C1 segment of cervical spinal cord (tissue), 14 donors: ENCODE measurements at places on chromosomes 7 and 10.

GRCh38 chr7:1677206-1678080 lies 7.4 kb downstream of the ELFN1 start:
- no peak for DNase-seq

GRCh38 chr7:113120647-113121046 lies 2.3 kb upstream of the SMIM30 start:
- DNase-seq, result no peak

DNA sequence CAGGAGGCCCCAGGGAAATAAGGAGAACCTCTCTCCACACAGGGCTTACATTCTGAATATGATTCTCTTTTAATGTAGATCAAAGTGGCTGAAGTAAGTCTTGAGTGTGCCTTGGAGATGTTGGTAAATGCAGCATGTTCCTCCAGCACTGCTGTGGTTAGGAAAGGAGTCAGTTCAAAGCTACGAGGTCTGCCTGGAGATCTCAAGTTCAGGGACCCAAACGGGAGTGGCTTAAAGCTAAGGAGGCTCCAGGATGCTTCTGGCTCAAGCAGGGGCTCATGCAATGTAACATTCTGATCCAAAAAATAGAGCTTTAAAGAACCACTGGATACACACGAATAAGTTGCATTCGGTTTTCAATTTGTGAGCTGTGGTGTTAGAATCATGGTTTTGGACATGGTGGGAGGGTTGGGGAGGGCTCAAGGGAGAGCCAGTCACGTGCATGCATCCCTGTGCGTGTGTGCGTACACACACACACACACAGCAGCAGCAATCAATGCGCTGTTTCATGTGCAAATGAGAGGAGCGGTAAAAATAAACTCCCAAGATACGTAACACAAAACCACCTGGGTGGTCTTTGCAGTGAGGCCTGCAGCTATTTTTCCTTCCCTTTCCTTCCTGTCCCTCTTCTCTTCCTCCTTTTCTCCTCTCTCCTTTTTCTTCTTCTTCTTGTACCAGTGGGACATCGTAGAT lies 70.5 kb downstream of the AOAH start:
- no peak for DNase-seq

DNA sequence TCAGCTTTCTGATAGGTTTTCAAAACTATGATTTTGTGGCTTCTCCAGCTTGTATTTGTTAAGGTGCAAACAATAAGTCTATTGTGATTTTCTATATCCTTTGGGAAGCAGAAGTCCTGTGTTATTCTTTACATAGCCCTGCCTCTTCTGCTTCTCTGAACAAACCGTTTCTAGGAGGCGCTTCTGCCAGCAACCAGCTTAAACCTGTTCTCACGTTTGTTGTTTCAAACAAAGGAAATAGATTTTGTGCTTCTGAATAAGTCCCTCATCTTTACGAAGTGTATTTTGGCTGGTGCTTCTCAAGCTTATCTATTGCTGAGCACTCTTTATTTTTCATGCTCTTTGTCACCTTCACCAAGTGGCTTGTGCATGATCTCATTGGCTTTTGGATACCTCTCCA lies 61.0 kb downstream of the VTI1A start:
- DNase-seq, result no peak

GRCh38 chr7:107442678-107443077 lies 27.2 kb upstream of the GPR22 start:
- DNase-seq, result no peak

DNA sequence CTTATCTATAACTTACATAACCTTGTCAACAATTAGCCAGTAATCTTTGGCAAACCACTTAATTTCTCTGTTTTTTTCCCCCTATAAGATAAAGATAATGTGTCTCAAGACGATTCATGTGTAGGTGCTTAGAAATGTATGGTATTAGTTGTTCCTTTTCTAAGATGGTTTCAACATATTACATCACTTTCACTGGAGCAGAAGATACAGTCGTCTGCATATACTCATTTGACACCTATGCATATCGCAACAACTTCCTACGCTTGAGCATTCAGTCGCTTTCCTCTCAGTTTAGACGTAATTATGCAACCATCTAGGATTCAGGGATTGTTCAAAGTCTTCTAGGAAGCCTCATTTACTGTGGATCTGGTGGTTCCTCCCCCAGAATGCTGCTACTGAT lies 396.7 kb downstream of the PHTF2 start:
- no peak for DNase-seq

DNA sequence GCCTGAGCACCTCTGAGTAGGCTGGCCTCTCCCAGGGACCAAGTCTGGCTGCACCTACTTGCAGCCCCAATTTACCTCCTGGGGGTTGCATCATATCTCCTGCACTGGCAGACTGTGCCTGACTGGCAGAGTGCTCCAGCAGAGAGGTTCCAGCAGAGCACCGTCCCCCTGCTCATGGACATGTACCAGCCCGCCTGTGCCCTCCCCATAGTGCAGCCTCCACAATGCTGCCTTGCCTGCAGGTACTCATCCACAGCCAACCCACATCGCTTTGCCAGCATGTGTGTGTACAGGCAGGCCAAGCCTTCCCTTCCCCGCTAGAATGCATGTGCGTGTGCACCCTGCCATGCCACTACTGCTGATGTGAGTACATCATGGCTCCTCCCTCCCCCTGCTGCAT lies 105.5 kb upstream of the NPSR1 start:
- DNase-seq, result no peak

DNA sequence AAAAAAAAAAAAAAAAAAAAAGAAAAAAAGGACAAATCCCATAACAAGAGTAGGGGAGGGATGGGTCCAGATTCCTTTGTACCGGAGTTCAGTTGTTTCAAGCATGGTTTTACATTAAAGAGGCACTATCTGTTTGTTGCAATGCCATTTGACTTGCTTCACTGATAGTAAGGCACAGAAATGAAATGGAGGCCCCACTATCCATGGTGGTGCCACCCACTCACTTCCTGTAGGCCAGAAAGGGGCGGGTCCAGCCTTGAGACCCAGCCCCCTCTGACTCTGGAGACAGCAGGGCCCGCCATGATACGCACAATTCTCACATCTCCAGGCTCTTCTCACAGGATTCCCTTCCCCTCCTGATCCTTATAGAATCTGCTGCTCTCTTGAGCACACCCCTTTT lies 100.0 kb downstream of the CLEC2L start:
- DNase-seq, result no peak

DNA sequence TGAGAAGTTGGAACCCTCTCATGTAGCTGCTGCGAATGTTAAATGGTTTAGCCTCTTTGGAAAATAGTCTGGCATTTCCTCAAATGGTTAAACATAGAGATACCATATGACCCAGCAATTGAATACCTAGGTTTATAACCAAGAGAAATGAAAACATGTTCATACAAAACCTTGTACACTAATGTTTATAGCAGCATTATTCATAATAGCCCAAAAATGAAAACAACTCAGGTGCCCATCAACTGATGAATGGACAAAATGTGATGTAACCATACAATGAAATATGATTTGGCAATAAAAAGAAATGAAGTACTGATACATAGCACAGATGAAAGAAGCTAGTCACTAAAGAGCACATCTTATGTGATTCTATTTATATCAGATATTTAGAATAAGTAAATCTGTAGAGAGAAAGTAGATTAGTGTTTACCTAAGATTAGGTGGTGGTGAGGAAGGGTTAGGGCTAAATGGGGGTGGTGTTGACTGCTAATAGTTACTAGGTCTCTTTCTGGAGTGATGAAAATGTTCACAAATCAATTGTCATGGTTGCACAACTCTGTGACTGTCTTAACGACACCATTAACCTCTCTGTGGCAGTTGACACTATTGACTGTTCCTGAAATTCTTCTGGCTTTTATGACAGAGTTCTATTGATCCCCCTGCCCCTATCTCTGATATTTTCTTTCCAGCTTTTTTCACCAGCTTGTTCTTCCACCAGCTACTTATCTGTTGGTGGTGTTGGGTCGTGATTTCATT lies 35.2 kb downstream of the VCL start:
- DNase-seq, result no peak

- no peak for DNase-seq
Observed at GRCh38 chr7:5143935-5144903, 45.8 kb upstream of the WIPI2 start.

DNA sequence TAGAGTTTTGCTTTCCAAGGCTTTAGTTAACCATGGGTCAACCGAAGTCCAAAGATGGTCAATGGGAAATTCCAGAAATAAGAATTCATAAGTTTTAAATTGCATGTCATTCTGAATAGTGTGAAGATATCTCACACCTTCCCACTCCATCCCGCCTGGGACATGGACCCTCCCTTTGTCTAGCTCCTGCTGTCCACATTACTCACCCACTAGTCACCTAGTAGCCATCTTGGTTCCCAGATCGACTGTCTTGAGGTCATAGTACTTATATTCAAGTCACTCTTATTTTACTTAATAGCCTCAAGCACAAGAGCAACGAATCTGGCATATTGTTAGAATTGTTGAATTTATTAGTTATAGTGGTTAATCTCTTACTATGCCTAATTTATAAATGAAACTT lies 366.6 kb downstream of the PRPF18 start:
- DNase-seq, result no peak

DNA sequence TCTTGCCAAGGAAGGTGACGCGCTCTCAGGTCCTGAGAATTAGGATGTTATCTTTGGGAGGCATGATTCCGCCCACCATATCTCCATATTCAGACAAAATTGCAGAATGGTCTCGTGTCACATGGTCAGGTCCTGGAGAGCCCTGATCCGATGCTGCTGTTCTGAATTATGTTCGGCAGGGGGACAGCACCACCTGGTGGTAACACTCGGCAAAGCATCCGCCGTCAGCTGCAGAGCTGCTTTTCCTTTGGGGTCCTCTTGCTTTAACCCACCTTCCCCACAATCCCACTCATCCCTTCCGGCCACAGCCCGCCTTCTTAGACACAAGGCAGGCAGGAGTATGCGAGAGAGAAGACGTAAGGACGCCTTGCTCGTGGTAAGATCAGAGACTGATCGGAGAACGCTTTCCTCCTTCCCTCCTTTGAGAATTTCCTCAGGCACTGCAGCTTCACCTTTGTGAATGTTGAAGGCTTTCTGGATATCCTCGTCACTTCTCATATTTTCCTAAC lies 327.8 kb upstream of the C7orf33 start:
- DNase-seq, result no peak

DNA sequence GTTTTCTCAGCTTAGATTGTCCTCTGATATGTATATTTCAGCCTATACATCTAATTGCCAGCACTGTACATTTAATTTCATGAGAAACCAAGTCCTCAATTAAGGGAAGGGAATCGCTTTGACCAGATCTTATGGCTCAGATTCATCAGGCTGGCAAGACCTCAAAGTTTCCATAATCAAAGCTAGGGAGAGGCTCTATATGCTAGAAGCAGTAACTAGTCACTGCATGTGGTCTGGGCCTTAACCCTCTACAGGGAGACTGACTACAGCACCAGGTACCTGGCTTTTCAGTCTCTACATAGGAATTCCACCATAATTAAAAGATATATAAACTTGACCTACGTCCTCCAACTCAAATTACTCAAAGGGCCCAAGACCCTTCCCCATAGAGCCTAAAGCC lies 97.4 kb upstream of the JAZF1 start:
- DNase-seq, result no peak

DNA sequence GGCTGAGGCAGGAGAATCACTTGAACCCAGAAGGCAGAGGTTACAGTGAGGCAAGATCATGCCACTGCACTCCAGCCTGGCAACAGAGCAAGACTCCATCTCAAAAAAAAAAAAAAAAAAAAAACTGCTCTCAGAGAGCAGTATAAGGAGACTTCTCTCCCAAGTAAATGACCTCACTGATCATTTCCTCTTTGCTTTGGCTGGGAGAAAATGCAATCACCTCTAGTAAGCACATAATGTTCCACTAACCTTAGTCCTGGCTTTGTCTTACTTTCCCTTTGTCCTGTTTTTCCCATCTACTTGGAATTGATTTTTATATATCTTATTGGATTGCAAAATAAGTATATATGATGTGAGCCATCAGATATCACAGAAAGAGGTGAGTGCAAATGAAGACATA lies 2.5 kb downstream of the SLC25A13 start:
- DNase-seq, result no peak

- no peak for DNase-seq
Observed at GRCh38 chr7:45610660-45611299, 36.6 kb downstream of the ADCY1 start.

DNA sequence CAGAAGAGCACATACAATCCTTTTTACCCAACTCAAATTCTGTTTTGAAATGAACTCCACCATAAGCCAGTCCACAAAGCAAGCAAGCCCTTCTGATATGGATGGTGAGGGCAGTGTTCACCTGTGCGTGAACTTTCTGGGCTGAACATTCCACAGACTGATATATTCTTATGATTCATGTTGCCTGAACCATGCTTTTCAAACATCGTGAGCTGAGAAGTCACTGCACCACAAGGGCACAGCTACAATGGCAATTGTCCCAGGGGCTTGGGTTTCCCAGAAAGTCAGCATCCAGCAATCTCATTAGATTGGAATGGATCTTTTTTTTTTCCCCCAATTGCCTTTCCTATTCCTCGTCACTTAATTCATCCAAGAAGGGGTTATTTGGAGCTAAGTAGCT lies 86.9 kb upstream of the ZNF438 start:
- DNase-seq, result no peak

GRCh38 chr7:36400606-36401005 lies 10.9 kb downstream of the ANLN start:
- DNase-seq, result no peak

GRCh38 chr10:91328320-91328984 lies 81.7 kb upstream of the HECTD2 start:
- DNase-seq, result no peak

DNA sequence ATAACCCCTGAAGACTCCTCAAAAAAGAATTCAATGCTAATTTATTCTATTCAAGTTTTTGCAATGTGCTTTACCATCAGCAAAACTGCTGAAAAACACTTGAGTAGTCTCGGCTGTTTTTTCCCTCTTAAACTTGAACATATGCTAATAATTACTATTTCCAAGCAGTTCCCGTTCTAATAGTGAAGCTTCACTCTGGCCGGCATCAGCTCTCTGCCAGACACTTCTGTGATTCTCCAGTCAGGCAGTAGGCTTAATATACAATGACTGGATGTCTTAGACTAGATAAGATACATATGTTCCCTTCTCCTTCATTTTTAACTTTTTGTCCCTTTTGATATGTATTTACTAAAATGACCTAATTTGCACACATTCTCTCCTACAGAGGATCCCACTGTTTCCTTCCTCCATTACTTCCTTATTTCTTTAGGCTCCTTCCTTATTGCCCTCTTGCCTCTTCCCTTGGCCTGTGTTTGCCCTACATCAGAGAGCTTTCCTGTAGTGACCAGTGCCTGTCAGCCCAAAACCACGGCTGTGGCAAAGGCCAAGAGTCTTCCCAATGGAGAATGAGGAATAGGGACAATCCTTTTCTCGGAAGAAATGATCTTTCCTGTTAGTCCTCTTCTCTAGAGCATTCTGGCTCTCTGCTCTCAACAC lies 23.5 kb downstream of the HEPACAM2 start:
- DNase-seq, result no peak

GRCh38 chr7:32316839-32317238 lies 173.3 kb downstream of the LSM5 start:
- no peak for DNase-seq
